ENCODE measurements at places on chromosomes 3 and 15. TPM values are rescaled to one million over a fixed set of nuclear protein-coding genes. Genes with fewer than 3 reads are reported as not detected.

The SLITRK3 gene
- total RNA-seq: not detected

The SAXO2 gene
- 1.2 TPM for total RNA-seq

The PLA2G4D gene
- not detected for total RNA-seq

The FOXB1 gene
- 1.3 TPM for total RNA-seq

The LRRFIP2 gene
- 62.0 TPM for total RNA-seq

The DAG1 gene
- 84.3 TPM for total RNA-seq

The MINAR1 gene
- total RNA-seq: 1.7 TPM

The HIGD1A gene
- total RNA-seq: 150 TPM

The CIP2A gene
- total RNA-seq: 8.6 TPM

The SEMA5B gene
- total RNA-seq: 1.0 TPM

The NCEH1 gene
- total RNA-seq: 14.1 TPM

The TF gene
- total RNA-seq: 1.3 TPM

The TGM4 gene
- total RNA-seq: 0.18 TPM

The NR1I2 gene
- total RNA-seq: not detected

The PEX11A gene
- 2.5 TPM for total RNA-seq
